AG09309 (cell line): ENCODE measurements at places on chromosomes 1 and 21.

DNA sequence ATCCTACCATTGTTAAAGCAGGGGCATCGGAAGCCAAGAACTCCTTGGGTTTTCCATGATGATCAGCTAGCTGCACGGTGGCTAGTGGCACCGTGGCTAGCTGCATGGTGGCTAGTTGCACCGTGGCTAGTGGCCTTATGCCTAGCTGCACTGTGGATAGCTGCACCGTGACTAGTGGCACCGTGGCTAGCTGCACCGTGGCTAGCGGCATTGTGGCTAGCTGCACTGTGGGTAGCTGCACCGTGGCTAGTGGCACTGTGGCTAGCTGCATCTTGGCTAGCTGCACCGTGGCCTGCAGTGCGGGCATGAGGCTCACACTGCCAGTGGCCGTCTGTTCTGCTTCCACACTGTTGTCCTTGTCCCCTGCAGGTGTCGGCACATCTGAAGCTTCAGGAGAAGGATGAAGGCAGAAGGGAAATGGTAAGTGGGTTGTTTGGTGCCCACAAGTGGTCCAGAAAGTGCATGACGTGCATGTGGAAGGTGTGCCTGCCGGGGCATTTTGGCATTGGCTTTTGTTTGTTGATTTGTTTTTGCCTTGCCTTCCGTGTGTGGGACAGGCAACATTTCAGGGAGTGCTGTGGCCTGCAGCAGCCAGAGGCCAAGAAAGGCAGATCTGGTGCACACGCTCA is 38.6 kb downstream of the TFF3 start:
- no peak for DNase-seq

DNA sequence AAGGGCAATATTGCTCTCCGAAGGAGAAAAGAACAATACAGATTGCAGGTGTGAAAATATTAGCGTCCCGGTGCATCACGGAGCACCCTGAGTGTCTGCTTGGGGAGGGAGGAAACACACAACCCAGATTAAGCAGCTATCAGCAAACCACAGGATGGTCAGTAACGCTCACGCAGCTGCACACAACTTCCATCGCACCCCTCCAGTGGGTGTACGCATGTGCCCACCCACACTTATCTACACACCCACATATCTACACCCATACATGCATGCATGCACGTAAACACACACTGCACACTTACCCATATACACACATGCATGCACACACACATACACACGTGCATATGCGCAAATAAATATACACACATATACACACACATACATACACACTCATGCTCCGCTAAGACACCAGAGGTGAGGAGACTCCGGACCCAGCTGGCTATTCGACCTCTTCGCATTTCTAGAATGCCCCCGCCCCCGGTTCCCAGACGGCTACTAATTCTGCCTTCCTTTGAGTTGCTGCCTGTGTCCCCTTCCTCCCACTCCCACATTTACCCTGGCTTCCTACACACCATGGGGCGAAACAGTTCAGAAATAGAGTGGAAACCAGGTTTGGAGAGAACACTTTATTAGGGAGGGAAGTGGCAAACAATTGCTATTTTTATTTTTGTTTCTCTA is 26.2 kb downstream of the ITPKB start:
- DNase-seq: no peak

DNA sequence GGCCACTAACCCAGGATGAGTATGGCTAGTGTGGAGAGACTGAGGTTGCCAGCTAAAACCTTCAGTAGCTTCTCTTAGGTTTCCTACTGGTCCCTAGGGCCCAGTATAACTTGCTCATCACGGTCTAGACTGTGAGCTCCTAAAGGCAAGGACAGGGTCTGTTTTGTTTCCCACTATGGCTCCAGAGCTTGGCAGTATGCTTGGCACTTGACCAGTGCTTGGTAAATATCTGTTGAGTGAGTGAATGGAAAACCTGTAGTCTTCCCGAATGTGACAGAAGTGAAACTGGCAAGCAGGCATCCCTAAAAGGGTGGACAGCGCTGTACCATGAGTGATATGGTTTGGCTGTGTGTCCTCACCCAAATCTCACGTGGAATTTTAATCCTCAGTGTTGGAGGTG is 13.1 kb upstream of the PARS2 start:
- DNase-seq: no peak

DNA sequence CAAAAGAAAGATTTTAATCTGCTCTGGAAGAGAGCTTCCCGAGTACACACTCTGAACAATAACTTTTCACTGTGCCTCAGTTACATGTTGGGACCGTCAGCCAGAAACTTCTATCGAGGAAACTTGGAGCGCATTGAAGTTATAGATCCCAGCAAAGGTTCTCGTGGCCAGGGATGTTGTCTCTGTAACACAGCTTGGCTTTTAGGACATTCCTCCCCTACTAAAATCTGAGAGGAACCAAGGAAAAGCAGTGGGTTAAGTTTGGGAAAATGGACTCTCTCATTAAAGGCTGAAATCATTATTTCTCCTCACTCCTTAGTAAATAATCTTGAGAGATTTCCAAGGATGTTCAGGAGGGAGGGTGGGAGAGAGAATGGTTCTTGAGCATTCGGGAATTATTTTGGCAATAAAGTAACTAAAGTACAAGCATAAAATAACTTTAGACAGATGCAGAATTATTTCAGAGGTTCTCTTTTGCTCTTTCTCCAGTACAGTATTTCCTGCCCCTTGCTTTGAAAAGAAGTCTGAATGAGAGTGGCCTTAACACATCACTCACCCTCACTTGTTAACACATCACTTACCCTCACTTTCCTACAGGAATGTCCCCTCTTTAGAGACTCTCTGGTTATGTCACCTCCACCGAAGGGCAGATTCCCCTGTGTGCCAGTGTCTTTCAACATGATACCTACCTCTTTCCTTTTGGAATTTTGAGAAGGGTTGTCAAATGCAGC is 1.8 kb upstream of the NFIA start:
- DNase-seq: no peak

DNA sequence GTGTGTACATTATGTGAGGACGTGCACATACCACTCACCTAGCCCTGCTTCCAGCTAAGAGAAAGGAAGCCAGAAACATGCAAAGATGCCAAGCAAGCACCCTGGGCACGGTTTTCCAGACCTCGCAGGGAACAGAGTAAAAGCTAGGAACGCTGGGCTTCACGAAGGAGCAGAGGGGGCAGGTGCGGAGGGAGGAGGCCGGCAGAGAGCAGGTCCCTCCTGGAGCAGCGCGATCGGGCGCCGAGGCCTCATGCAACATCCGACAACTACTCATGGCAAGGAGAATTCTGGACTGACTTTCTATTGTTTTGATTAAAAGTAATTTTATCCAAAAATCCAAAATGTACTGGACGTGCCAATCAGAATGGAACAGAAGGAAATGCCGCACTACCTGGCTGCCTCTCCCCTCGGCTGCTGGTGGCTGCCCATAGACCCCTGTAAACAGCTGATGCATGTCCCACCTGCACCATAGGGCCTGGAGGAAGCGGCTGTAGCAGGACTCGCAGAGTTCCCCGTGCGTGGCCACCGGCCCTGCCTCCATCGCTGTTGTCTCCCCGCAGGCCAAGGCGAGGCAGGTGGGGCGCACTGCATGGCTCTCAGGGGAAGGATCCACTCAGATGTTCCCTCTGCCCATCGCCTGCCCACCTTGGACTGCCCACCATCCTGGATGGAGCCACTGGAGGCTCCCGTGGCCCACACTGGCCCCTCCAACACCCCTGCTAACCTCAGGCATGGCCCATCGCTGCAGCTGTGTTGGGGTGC is 93.5 kb downstream of the WDR4 start:
- no peak for DNase-seq

- peak; percentile 5 for DNase-seq
These were observed 55.6 kb downstream of the CHIA start for GRCh38 chr1:111346089-111346885.

DNA sequence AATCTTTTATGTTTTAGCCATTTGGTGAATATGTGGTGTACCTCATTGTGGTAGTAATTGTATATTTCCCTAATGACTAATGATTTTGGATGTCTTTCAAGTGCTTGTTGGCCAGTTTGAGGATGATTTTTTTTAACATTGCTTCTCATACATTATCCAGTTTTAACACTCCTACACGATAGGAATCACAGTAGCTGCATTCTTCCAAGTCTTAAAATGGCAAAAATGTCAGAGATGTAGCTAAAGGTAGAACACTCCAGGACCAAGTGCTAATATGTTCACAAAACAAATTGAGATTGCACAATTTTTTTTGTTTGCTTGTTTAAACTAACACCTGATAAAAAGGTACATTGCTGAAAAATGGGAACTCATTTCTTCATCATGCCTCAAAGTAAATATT is 11.7 kb downstream of the USP25 start:
- no peak for DNase-seq

DNA sequence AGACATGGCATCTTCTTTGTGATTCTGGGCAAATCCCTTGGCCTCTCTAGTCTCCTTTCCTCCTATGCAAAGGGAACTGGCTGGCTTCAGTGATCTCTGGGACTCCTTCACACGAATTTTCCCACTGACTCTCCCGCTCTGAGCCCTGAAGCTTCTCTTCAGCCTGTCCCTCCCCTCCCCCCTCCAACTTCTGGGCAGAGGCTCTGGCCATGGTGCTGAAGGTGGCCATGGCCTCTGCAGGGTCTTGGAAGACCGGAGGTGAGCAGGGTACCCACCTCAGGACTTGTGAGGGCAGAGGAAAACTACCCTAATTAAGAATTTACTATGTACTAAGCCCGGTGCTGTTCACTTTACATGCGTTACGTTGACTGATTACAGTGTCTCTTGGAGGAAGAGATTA is 29.4 kb upstream of the POU3F1 start:
- no peak for DNase-seq

- DNase-seq: no peak
These were observed 1.5 kb downstream of the UBE2G2 start for GRCh38 chr21:44800103-44800502.

DNA sequence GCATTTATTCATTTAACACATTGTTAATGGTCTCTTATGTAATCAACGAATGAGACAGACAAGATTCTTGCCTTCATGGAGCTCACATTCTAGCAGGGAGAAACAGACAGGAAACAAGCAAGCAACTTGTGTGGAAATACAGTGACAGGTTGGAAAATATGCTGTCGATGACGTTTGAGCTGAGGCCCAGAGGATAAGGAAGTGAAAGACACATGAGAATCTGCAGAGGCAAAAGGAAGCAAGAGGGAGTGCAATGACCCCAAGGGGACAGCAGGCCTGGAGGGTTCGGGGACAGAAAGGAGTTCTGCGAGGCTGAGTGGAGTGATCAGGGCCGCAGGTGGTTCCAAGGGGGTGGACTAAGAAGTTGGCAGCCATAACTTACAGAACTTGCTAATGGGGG is 60.6 kb upstream of the AKT3 start:
- DNase-seq: no peak

GRCh38 chr1:30728832-30729638 is 5.7 kb upstream of the MATN1 start:
- DNase-seq: no peak

- no peak for DNase-seq
These were observed 664 bp downstream of the SLAMF1 start for GRCh38 chr1:160646180-160646579.

GRCh38 chr1:157193702-157194391 is 55.7 kb upstream of the ETV3 start:
- DNase-seq: peak; percentile 16

- no peak for DNase-seq
These were observed 21.3 kb upstream of the LDLRAP1 start for GRCh38 chr1:25522031-25522655.

DNA sequence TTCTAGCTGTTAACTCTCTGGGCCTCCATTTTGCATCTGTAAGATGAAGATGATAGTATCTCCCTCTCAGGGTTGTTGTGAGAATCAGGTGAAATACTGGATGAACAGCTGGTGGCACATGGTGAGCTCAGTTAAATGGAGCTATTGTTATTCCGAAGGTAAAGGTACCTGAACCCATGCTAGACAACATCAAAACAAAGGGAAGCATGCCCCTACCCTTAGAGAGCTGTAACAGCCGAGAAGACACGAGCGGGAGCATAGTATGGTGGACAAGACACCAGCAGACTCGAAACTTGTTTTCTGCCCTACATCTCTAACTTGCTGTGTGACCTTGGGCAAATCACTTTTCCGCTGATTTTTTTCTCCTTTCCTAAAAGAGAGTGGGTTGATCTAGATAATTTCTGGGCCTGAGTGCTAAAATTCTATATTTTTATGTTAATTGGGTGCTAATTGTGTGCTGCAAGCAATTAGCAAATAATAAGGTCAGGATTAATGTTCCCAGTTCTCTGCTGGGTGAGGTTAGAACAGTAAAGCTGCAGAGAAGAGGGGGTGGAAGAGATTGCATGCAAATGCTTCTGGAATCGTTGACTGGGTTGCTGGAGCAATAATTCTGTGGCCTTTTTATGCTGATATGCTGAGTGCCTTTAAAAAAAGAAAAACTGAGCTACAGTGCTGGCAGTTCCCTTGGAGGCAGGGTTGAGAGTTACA is 10.8 kb downstream of the TMEM200B start:
- DNase-seq: no peak

DNA sequence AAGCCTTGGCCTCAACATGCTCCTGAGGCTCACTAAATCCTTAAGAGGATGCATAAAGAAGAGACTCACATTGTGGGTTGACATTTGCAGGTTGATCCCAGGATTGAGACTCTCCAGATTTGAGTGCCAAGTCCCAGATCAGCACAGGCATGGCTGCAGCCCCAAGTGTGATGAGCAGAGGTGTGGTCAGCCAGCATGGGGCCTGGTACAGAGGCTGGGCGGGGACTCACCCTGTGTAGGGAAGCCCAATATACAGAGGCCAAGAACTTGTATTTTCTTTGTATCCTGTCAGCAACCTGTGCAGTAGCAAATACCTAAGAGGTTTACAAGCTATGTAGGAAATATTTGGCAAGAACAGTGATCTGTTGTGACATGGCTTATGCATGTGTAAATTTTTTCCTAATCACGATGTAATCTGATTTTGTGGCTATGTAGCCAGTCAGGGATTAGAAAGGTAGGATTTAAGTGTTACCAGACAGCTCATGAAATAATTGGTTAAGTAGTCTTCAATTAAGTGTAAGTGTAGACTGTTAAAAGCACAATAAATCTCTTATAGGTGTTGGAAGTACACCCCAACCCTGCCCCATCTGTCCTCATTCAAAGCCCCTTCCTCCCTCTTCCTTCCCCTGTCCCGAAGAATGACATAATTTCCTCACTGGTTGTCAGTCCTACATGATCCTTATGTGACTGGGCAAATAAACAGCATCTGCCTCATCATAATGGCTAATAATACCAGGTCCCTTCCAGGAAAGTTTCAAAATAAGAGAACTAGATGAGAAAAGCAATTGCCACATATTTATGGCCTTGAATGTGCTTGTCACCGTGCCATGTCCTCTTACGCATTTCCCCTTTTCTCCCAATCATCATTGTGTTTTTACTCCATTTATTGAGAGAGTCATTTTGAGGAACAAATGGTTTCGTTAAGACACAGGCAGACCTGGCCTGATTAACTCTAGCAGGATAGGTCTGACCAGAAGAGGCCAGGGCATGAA is 120.9 kb downstream of the HLX start:
- no peak for DNase-seq

DNA sequence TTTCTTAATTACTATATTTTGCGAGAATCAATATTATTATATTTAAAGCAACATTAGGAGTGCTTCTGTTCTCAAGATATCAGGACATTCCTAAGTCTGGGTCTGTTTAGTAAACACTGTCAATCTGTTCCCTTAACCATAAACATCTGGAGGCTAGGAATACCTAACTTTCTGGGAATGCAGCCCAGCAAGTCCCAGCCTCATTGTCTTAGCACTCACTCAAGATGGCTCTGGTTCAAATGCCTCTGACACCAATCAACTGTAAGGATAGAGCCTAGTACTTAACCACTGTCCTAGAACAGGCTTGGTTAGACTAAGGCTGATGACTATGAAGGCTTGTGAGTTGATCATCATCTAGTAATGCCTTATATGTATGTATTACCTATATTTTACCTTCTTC is 61.5 kb downstream of the TNN start:
- peak; percentile 53 for DNase-seq

- no peak for DNase-seq
These were observed 15.8 kb upstream of the TBCE start for GRCh38 chr1:235351441-235351840.
